Cerebellar nuclear complex (tissue), 1 donor: ENCODE measurements at places on chromosomes 2 and 18.

DNA sequence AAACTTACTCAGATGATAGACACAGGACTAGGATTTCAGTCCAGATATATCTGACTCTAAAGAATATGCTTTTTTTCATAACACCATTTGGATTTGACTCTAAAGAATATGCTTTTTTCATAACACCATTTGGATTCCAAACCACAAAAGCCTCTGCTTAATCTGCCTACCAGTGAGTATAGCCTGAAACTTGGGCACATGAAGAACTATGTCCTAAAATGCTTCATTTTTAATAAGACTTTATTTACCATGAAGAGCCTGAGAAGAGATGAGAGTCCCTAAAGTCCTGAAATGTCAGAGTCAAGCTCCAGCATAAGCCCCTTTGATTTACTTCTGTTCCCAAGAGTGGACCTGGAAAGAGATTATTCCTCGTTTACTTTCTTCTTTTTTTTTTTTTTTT lies 54.5 kb upstream of the STPG4 start:
- no peak for DNase-seq

- DNase-seq, result no peak
Measured at GRCh38 chr2:171399292-171399691, 34.5 kb downstream of the METTL8 start.

DNA sequence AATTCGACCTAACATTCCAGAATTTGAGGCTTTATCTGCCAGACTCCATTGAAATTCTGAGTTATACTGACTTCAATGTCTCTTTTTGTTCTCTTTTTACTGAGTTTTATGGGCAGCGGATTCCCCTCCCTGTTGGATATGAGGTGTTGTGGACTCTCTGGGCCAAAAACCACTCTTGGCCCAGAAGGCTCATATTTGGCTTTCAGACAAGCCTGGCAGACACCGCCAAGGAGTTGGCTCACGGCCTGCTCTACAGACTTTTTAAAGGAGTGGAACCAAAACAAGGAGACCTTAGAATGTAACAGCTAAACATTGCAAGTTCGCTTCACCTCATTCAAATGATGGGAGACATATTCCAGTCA lies 206.4 kb upstream of the NCKAP5 start:
- peak; percentile 9 for DNase-seq

- DNase-seq, result no peak
Measured at GRCh38 chr2:202910698-202911097, 775 bp downstream of the WDR12 start.

DNA sequence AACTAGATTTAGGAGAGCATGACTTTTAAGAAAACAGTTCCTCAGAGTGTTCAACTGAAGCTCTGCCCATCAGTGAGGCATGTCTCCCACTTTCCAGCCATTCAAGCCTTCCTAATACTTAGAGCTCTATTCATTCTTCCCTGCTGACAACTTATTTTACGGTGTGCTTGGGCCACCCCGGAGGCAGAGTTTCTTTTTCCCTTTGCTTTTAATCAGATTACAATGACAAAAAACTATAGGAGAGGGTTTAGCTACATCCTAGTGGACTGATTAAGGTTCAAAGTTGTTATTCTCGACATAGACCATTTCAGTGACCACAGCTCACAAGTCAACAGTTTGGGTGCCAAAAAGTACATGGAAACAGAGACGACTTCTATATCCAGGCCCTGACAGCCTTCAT lies 167.8 kb upstream of the TRIB2 start:
- no peak for DNase-seq

- DNase-seq, result no peak
Measured at GRCh38 chr2:225041207-225041850, 939 bp downstream of the DOCK10 start.

- DNase-seq, result no peak
Measured at GRCh38 chr2:180012523-180012922, 5.4 kb upstream of the CWC22 start.

- no peak for DNase-seq
Measured at GRCh38 chr2:83280391-83280790, 1178.7 kb downstream of the SUCLG1 start.

DNA sequence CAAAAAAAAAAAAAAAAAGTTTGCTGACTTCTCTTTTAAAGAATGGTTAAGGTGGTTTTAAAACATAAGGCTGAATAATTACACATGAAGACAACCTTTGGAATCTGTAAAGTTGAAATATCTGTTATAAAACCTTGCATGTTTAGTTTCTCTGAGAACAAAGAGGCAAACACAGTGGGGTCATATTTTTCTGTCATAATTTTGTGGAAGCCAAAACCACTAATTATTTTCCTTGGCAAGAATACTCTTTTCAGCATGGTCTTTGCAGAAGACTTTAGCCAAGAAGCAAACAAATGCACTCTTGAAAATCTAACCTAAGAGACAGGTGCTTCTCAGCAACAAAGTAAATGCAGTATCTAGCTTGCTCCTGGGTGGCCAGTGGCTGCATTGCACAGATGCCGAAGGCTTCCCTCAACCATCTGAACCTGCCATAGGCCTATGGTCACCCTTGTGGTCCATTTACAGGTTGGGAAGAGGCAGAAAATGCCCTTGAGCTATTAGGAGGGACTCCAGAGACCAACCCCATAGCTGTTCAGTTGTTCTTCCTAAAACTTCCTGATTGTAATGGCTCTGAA lies 44.8 kb downstream of the ZAP70 start:
- DNase-seq, result no peak

DNA sequence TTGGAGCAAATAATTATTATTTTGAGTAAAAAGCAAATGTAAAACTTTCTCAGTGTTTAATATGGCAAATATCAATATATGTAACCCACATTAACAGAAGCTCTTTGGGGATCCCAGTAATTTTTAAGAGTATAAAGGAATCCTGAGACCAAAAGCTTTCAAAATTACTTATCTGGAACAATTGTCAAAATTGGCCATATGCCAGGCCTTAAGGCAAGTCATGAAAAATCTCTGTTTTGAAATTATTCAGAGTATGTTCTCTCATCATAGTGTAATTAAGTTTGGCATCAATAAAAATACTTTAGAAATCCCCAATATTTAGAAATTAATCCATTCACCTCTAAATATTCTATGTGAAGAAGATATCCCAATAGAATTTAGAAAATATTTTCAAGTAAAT lies 225.3 kb upstream of the ARL4C start:
- no peak for DNase-seq

- no peak for DNase-seq
Measured at GRCh38 chr2:73977466-73977865, 7.2 kb upstream of the TET3 start.

- no peak for DNase-seq
Measured at GRCh38 chr2:47905386-47906156, 727 bp downstream of the FBXO11 start.

- no peak for DNase-seq
Measured at GRCh38 chr2:10721396-10722251, at the start of gene ATP6V1C2. TSS of gene ATP6V1C2 (plus strand) at chr2:10721630. CDS start at chr2:10722850, 1,220 bp downstream.

GRCh38 chr2:127169066-127169660 lies 50.9 kb downstream of the CYP27C1 start:
- DNase-seq, result no peak

- DNase-seq, result no peak
Measured at GRCh38 chr2:43469713-43470112, 126.1 kb downstream of the THADA start.

DNA sequence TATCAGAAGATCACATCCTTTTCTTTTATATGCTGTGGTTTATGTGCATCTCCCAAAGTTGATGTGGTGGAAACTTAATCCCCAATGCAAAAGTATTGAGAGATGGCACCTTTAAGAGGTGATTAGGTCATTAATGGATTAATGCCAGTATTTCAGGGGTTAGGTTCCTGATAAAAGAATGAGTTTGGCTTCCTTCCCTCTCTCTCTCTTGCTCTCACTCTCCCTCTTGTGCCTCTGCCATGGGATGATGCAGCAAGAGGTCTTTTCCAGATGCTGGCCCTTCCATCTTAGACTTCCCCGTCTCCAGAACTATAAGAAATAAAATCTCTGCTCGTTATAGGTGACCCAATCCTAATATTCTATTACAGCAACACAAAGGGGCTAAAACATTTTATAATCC lies 85.0 kb downstream of the TTC27 start:
- no peak for DNase-seq

DNA sequence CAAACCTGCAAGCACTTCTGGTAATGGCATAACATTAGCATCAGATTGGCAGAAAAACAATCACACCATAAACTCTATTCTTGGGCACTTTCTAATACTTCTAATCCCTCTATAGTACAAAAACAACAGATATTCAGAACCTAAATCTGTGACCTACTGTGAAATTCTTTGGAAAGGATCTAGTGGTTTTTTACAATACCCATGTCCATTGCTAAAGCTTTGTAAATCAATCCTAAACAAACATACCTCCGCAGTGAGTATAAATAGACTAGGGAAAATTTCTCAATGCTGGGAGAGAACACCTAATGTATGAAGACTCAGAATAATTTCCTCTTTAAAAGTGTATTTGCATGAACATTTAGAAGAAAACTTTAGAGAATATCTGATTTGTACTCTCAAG lies 1098.5 kb upstream of the DDX18 start:
- DNase-seq, result no peak

DNA sequence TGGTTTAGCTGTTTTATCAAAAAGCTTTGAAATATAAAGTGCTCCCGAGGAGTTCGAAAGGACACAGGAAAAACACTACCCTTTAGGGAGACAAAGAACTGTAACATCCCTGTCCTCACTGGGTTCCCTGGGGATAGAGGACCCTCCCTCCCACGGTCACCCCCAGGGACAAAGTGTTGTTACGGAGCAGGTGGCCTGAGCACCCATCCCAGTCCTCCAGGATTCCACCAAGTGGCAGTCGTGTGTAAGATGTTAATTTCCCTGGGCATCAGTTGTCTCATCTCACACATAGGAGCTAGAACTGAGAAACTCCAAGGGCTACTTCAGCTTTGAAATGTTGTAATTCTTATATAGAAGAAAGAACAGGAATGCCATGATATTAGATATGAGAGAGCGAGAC lies 137.7 kb downstream of the ALK start:
- DNase-seq, result no peak

DNA sequence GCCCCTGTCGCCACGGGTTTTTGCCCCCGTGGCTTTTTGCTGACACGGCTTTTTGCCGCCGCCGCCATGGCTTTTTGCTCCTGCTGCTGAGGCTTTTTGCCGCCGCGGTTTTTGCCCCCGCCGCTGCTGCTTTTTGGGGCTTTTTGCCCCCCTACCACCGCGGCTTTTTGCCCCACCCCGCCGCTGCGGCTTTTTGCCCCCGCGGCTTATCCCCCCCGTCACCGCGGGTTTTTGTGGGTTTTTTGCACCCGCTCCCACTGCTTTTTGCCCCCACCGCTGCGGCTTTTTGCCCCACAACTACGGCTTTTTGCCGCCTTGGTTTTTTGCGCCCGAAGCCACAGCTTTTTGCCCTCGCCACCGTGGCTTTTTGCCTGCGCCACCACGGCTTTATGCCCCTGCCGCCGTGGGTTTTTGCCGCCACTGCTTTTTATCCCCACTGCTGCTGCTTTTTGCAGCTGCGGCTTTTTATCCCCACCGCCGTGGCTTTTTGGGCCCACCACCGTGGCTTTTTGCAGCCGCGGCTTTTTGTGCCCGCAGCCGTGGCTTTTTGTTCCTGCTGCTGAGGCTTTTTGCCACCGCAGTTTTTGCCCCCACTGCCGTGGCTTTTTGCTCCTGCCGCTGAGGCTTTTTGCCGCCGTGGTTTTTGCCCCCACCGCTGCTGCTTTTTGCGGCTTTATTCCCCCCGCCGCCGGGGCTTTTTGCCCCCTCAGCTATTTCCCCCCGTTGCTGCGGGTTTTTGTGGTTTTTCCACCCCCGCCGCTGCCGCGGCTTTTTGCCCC lies 2798.0 kb upstream of the TEKT4 start:
- no peak for DNase-seq

DNA sequence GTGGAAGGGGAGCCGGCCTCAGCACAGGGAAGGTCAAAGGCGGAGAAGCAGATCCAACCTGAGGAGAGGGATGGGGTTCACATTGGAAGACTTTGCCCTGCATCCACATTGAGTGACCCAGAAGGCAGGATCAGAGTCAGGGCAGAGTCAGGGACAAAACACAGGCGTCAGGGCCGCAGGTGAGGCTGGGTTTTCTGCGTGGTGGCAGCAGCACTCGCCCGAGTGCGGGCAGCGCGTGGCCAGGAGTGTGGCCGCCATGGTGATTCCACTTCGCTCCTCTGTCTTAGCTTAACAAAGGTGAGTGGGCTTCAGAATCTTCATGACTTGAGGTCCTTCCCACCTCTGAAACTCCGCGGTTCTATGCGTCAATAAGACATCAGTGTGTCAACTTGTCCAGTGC lies 476.9 kb upstream of the SMIM21 start:
- DNase-seq, result no peak

DNA sequence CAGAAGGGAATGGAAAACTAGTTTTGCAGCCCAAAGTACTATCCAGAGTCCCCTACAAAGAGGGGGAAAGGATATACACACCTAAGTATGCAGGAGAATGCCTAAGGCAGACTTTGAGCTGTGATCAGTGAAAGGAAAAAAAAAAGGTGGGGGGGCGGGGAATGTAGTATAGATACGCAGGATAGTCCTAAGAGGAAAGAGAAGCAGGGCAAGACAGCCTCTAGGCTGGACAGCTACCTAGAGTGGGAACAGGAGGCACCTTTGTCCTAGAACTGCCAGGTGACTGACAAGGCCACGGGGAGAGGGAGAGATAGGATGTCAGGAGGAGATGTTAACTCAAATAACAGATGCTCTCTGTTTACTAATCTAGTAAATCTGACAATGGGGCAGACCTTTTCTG lies 6.0 kb downstream of the REEP1 start:
- DNase-seq, result no peak

- DNase-seq, result no peak
Measured at GRCh38 chr2:20411361-20411894, 35.4 kb upstream of the RHOB start.

GRCh38 chr18:13577781-13578180 lies 148.6 kb downstream of the FAM210A start:
- DNase-seq, result no peak

GRCh38 chr2:169525434-169525833 lies 15.9 kb downstream of the KLHL41 start:
- DNase-seq, result no peak

GRCh38 chr2:176092270-176093144 lies at the start of gene HOXD13:
TSS of gene HOXD13 (plus strand) at chr2:176092721. CDS start at chr2:176092891, 170 bp downstream.
- no peak for DNase-seq

- no peak for DNase-seq
Measured at GRCh38 chr2:27897717-27898116, 7.2 kb downstream of the BABAM2 start.

GRCh38 chr2:219648176-219648575 lies 20.7 kb downstream of the SLC4A3 start:
- DNase-seq, result no peak

- DNase-seq, result no peak
Measured at GRCh38 chr2:39099310-39099869, 21.5 kb downstream of the SOS1 start.

GRCh38 chr18:76374330-76375281 lies 120.4 kb downstream of the ZNF516 start:
- DNase-seq, result no peak

DNA sequence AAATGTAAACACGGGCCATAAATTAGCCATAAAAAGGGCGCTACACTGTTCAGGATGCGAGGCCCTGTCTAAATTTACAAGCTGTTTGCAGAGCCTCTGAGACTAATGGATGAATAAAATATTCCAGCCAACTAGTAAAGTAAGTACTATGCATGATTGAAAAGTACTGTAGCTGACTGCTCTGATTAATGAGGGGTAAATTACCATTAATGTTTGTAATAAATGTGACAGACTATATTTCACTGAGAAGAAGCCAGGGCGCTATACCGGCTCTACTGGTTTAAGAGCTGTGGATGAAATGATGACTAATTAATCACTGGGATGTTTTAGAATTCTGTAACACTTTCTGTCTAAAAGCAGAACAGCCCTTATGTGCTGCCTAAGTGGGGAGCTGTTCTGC lies 54.3 kb upstream of the RGPD4 start:
- DNase-seq, result no peak

- no peak for DNase-seq
Measured at GRCh38 chr2:39510140-39510539, 73.1 kb upstream of the MAP4K3 start.
